ENCODE measurements at places on chromosomes 13 and 19.

- no peak for DNase-seq
These were observed 12.4 kb downstream of the C19orf25 start for GRCh38 chr19:1466461-1467214.

DNA sequence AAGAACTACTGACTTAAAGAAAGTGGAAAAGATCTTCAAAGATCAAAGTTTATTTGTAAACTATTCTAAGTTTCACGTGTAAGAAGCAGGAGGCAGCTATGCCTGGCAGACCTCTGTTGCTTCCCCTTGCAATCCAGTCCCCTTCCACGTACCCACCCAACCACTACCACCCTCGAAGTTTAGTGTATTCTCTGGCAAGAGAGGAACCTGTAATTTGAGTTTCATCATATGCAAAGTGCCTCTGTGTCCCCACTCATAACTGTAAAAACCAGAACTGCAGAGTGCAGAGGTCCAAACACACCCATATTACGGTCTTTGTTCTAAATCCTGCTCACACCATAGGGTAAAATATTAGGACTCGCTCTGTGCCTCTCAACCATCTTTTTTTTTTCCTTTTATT lies 75.8 kb upstream of the FRY start:
- DNase-seq: no peak

GRCh38 chr19:16368385-16369305 lies 44.0 kb downstream of the KLF2 start:
- no peak for DNase-seq

DNA sequence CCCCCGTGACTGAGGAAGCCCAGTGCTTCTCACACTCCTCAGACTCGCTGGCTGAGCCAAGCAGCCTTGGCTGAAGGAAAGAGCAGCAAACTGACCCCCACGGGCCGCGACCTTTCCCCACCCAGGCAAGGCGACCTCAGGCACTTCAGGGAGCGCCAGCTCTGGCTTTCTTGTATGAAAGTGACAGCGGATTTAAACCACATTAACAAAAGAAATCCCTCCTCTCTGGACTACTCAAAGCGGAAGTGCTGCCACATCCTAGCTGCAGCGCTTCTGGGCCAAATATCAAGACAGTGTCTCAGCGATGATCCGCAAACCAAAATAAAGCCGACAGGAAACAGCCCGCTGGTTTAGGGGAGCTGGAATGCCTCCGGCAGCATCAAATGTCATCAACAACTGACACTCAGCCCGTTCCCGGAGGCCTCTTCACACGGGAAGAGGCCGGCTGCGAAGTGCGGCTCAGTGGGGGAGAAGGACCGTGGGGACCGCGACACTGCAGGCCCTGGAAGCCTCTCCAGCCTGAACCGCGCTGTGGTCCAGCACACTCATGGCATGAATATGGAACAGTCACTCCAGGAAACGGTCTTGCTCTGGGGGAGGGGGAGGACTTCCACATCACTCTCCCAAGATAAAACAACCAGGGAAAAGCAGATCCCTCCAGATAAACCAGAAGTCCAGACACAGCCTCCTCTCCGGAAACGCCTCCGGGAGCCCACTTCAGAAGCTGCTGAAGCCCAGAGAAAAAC lies 1.4 kb downstream of the RASA3 start:
- DNase-seq: peak; percentile 74

GRCh38 chr13:96248103-96248502 lies 158.2 kb downstream of the HS6ST3 start:
- DNase-seq: no peak

DNA sequence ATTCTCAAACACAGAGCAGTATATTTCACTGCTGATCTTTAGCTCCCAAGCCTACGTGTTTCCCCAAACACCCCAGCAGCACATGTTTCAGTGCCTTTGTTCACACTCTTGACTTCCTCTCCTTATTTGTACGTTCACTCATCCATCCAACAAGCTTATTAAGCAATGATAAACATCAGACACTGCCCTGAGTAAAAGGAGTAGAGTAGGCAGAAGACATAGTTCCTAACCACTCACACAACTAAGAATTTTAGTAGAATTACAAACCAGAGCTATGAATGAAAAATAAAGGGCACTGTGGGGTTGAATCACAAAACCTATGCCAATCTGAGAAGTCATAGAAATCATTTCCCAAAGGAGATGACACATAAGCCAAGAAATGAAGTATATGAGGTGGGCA lies 213.5 kb downstream of the DIAPH3 start:
- DNase-seq: no peak
